ENCODE measurements at places on chromosomes 4 and X. TPM values are rescaled to one million over a fixed set of nuclear protein-coding genes. Genes with fewer than 3 reads are reported as not detected.

DNA sequence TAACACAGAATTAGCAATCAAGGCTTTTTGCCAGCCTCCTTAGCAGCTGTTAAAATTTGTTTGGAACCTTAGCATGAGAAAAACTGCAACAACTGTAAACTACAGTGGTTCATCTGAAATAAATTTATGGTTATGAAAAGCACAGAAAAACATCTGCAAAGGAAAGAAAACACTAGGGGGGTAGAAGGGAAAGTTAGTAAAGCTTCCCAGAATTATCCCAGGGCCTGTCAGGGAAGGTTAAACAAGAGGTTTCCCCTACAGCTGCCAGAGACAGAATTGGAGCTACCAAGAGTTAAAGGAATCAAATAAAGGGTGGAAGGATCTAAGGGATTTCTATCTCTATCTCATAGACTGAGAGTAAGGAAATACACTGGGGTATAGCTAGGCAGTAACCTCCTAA is 234.7 kb upstream of the DIAPH2 start:
- DNase-seq = no peak

- no peak for DNase-seq
These were observed 186.9 kb downstream of the LRBA start for GRCh38 chr4:150828159-150828558.

GRCh38 chrX:148741441-148741840 is 241.0 kb downstream of the AFF2 start:
- DNase-seq = no peak

GRCh38 chr4:140944572-140944971 is 188.4 kb upstream of the TBC1D9 start:
- DNase-seq = peak; percentile 38

GRCh38 chrX:72255445-72255844 is 16.6 kb upstream of the ERCC6L start:
- no peak for DNase-seq

- no peak for DNase-seq
These were observed 22.0 kb downstream of the DHRSX start for GRCh38 chrX:2478546-2479419.

GRCh38 chr4:48032721-48033120 is 16.1 kb downstream of the NIPAL1 start:
- peak; percentile 25 for DNase-seq

DNA sequence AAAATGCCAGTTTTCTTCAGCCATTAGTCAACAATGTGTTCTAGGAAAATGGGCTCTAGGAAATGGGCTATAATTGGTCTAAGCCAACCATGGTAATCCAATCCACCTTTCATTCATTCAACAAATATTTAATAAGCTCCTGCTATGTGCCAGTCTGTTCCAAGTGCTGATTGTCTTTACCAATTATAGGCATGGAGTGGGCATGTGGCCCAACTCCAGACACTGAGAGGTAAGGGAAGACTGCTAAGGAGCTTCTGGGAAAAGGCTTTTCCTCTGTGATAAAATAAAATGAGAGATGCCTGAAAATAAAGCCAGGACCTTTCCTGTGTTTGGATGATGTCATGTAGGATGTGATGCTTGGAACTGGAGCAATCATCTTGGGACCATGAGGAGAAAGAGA is 43.3 kb downstream of the HOPX start:
- DNase-seq = no peak

- peak; percentile 30 for DNase-seq
These were observed 2.6 kb downstream of the RAB28 start for GRCh38 chr4:13481569-13481968.

- no peak for DNase-seq
These were observed 392.3 kb upstream of the GALNT7 start for GRCh38 chr4:172776203-172776861.

DNA sequence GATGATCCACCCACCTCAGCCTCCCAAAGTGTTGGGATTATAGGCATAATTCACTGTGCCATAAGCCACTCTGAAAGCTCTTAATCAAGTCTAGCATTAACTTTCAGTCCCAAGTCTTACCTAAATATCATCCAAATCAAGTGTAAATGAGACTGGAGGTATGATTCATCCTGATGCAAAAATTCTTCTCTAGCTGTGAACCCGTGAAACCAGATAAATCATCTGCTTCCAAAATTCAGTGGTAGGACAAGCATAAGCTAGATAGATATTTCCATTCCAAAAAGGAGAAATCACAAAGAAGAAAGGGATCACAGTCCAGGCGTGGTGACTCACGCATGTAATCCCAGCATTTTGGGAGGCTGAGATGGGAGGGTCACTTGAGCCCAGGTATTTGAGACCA is 8.8 kb upstream of the TBC1D25 start:
- no peak for DNase-seq

- DNase-seq = no peak
These were observed 10.0 kb downstream of the TNIP3 start for GRCh38 chr4:121154103-121154515.

DNA sequence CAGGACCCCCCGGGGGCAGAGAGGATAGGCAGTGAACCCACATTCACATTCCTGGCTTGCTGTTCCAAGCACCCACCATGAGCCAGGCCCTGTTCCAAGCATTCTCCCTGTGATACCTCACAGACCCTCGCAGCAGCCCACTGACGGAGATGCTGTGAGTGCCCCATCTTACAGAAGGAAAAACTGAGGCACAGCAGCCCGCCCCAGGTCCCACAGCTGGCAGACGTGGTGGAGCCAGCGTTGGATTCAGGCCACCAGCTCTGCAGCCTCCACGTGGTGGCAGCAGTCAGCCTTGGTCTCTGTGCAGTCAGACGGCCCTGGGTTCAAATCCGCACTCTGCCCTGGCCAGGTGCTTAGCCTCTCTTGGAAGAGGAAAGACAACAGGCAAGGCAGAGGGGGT is 16.8 kb downstream of the MAN2B2 start:
- DNase-seq = no peak

- no peak for DNase-seq
These were observed 1454.7 kb upstream of the IGFBP7 start for GRCh38 chr4:58564695-58565475.

- no peak for DNase-seq
These were observed 240.3 kb downstream of the PALLD start for GRCh38 chr4:168736860-168737805.

GRCh38 chrX:130159776-130160175 is 5.9 kb downstream of the AIFM1 start:
- DNase-seq = no peak

- no peak for DNase-seq
These were observed 283.9 kb downstream of the IDS start for GRCh38 chrX:149221230-149221629.

- DNase-seq = peak; percentile 34
These were observed 20.8 kb upstream of the PRPS2 start for GRCh38 chrX:12770440-12770839.

DNA sequence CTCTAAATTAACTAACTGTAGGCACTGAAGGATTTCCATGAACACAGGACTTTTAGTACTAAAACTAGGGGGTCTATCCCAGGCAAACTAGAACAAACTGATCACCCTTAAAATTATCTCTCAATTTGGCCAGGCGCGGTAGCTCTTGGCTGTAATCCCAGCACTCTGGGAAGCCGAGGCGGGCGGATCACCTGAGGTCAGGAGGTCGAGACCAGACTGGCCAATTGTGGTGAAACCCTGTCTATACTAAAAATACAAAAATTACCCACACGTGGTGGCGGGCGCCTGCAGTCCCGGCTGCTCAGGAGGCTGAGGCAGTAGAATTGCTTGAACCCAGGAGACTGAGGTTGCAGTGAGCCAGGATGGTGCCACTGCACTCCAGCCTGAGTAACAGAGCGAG is 436.6 kb downstream of the RPA4 start:
- no peak for DNase-seq

- DNase-seq = no peak
These were observed 37.4 kb downstream of the FAM53A start for GRCh38 chr4:1646690-1647089.

DNA sequence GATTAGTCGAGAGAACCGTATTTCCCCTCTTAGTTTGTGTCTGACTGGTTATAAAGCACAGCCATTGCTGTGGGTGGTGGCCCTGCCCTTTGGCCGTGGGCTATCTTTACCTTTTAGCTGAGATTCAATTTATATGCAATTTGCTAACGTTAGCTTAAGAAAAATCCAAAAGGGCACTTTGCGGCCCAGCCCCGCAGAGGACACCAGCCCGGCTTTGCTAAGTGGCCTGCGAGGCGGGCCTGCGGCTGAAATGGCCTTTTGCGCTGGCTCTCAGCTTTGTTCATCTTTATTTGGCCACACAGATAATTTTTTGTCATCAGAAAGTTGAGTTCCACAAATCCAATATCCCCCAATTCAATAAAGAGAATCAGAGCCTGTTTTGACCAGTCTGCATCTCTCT is 48.3 kb downstream of the CPZ start:
- DNase-seq = no peak

GRCh38 chrX:130975947-130976346 is 72.9 kb upstream of the ENOX2 start:
- peak; percentile 58 for DNase-seq

- no peak for DNase-seq
These were observed 42.7 kb downstream of the METAP1 start for GRCh38 chr4:99038213-99038612.

DNA sequence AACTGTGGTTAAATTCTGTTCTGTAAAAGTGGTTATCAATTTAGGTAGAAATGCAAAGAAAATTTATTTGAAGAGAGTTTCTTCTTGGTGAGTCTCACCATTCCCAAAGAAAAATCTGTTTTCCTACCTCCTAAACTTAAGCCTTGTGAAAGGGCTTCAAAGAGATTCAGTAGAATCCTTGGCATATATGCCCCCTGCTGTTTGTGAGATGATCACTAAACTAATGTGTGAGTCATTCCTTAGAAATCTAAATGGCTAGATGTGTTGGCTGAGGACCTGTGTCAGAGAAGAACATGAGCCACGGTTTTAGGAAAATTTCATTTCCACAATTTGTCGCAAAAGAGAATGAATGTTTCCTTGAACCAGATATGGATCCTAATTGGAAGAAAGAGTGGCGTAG is 260.9 kb downstream of the SLC7A11 start:
- DNase-seq = peak; percentile 30

DNA sequence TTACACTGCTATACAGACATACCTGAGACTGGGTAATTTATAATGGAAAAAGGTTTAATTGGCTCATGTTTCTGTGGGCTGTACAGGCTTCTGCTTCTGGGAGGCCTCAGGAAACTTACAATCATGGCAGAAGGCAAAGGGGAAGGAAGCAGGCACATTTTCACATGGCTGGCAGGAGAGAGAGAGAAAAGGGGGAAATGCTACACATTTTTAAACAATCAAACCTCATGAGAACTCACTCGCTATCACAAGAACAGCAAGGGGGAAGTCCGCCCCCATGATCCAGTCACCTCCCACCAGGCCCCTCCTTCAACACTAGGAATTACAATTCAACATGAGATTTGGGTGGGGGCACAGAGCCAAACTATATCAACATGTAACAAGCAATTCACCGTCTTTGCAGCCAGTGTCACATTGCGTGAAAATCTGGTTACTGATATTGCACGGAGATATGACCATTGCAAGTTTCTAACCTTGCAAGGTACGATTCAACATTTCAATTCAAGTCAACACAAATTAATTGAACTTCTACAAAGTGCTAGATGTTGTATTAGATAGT is 61.7 kb upstream of the RELL1 start:
- no peak for DNase-seq

GRCh38 chr4:168978001-168978700 is 31.9 kb downstream of the CBR4 start:
- peak; percentile 16 for DNase-seq

DNA sequence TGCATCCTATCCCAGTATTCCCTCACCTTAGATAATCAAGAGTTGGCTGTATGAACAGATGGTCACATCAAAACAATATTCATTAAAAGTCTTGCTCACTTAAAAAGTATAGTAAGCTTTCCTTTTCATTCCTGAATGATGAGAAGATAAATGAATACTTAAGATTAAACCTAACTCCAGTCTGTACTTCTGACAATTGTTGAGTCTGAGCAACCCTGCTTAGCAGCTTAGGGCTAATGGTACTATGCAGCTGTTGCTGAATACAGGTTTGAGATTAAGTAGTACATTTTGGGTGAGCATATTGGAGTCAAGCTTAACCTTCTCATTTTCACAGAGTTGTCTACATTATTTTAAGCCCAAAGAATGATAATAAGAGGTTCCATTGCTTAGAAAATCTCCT is 121.7 kb upstream of the ETNPPL start:
- no peak for DNase-seq

DNA sequence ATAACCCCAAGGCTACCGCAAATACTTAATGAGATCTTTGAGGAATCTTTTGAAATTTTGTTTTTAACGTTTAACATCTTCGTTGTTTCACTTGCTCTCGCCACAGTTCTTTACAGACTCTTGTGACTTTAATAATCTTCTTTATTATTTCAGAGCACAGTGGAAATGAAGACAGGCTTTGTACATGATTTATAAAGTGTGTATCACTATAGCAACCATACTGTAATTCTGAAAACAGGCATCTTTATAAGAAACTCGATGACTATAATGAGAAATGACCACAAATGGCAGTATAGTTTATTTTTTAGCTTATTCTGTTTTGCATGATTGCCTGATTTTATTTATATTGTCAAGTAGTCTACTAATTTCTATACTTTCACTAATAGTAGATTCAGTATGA is 224.4 kb upstream of the GALNTL6 start:
- DNase-seq = no peak

DNA sequence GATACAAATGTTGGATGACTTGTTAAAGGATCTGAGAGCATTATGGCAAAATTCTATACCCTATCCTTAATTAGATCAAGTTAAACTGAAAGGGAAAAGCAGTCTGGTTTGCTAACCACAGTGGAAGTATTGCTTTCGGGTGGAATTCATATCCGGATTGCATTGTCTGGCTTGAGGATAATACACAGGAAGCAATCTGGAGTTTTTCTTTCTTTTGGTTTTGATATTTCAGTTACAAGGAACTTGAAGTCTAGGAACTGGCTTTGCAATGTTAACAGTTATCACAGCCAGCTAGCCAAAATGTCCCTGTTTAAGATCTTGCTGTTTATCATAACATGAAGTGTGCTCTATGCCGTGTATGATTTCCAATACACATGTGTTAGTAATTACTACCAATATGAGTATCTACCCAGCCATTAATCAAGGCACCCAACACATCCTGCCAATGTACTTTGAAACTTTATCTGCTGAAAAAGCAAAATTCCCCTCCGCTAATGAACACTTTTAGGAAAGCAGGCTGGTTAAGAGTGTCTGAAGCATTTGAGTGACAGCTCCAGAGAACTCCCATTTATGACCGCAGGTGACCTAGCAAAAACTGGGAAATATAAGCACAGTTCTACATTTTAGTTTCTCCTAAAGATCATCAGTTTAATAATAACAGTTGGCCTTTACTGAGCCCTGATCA is 146.4 kb downstream of the PALLD start:
- DNase-seq = peak; percentile 72

NAP1L5 gene
- total RNA-seq = 5.5 TPM

OPN1MW gene
- not detected for total RNA-seq

CAPN6 gene
- total RNA-seq = 1.3 TPM

PNCK gene
- total RNA-seq = 0.32 TPM

CT55 gene
- total RNA-seq = not detected

CPE gene
- 3.5 TPM for total RNA-seq

OTUD6A gene
- total RNA-seq = not detected

USP51 gene
- 3.5 TPM for total RNA-seq

SSX4 gene
- total RNA-seq = not detected

UTP3 gene
- 23.3 TPM for total RNA-seq

SPANXA2 gene
- not detected for total RNA-seq

SYTL5 gene
- total RNA-seq = 10.4 TPM

DUX4 gene
- total RNA-seq = not detected

SLC25A4 gene
- total RNA-seq = 8.4 TPM

Measured in fibroblast of villous mesenchyme (primary cell).